AG04450 (cell line): ENCODE measurements at places on chromosomes 4 and X. TPM values are rescaled to one million over a fixed set of nuclear protein-coding genes. Genes with fewer than 3 reads are reported as not detected.
A peak's percentile ranks its signal among the peaks of the same experiment; 100 is the strongest.

- DNase-seq: peak; percentile 36
Observed at GRCh38 chr4:2662598-2662997, 93.5 kb downstream of the TNIP2 start.

DNA sequence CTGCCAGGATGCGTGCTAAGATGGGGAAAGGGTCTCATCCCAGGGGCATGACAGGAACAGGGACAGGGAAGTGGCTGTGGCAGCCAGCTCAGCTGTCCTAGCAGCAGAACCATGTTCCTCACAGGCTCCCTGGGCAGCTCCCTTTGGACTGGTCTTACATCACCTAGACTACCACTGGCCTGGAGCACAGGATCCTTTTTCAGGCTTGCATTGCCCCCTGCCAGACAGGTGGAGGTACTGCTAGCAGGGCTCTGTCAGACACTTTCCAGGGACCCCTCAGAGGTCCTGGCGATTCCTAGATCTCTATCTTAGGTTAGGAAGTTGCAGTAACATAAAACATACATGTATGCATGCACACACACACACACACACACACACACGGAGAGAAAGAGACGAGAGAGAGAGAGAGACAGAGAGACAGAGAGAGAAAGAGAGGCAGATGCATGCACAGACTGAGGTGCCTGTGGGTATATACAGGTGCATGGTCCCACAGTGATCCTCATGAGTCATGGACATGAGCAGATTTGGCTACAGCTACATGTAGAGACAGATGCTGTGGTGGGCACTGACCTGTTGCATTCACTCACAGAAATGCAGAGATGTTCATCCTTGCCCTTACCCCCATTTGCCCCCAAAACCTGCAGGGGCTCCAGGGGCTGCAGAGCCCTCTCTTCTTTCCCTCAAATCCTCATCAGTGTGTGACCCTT lies 63.6 kb downstream of the STARD8 start:
- DNase-seq: no peak

GRCh38 chr4:181956512-181956911 lies 286.7 kb upstream of the TENM3 start:
- DNase-seq: no peak

The IGFBP7 gene
- 610 and 655 TPM in 2 replicates for polyA plus RNA-seq

DNA sequence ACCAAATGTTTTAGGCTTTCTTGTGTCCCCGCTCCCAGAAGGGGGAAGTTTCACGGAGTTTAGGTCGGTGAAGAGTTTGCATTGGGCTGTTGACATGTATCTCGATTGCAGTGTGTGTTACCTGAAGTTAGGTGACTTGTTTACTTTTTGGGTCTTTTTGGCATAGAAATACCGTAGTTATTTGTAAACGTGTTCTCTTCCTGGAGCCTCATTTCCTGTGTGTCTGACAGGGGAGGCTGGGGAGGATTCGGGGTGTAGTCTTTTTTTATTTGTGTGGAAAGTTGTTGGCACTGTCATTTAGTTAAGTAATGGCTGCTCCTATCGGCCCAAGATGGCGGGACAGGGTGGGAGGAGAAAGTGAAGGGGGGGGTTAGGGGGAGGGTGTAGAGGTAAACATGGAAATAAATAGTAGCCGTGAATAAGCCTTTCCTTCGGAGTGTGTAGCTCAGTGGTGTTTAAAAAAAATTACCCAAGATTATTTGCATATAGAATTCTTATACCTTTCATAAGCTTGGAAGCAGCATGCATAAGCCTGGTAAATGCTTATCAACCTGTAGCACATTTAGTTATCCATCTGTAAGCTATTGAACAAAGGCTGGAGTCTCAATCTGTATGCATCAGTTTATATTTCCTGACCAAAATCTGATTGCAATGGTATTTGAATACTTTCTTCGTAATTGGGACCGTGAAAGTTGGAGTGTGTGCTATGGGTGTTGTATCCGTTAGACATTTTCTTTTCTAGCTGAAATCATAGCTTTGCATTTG lies 1.6 kb downstream of the KDM6A start:
- DNase-seq: no peak

DNA sequence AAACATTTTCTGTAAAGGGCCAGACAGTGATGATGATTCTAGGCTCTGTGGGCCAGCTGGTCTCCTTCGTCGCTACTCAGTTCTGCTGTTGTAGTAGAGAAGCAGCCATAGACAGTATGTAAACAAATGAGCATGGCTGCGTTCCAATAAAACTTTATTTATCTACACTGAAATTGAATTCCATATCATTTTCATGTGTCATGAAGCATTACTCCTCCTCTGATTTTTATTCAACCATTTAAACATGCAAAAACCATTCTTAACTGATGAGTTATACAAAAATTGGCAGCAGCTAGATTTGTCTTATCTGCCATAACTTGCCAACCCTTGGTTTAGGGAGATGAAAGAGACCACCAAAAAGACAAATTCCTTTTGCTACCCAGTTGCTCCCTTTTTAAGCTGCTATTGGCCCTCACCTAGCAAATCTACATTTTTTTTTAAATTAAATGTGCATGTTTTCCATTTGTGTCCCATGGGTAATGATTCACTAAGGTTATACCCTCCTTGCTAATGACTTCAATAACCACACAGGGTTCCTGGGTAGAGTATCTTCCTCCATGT lies 309.9 kb downstream of the DHX15 start:
- DNase-seq: peak; percentile 27

DNA sequence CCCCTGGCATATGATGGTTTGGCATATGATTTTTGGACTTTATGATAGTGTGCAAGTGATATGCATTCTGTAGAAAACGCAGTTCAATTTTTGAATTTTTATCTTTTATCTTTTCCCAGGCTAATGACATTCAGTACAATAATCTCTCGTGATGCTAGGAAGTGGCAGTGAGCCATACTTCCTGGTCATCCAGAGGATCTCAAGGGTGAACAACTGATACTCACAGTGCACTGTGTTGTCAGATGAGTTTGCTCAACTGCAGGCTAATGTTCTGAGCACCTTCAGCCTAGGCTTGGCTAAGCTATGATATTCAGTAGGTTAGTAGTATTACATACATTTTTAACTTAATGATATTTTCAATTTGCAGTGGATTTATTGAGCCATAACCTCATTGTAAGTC lies 405.3 kb downstream of the PCDH7 start:
- no peak for DNase-seq
